ENCODE measurements at places on chromosomes 2 and 18.

DNA sequence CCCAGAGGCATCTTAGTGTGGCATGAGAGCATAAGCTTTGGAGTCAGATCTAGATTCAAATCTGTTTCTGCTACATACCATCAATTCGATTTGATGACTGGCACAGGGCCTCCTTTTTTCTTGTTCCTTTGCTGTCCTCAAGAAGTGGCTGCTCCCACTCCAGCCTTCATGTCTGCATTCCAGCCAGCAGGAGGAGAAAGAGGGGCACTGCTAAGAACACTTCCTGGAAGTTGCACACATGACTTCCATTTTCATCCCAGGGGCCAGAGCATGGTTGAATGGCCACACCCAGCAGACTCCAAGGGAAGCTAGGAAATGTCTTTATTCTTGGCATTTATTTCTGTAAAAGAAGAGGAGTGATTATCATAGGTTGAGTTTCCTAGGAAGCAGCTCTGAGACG lies 50.4 kb downstream of the EML6 start:
- no peak for DNase-seq

DNA sequence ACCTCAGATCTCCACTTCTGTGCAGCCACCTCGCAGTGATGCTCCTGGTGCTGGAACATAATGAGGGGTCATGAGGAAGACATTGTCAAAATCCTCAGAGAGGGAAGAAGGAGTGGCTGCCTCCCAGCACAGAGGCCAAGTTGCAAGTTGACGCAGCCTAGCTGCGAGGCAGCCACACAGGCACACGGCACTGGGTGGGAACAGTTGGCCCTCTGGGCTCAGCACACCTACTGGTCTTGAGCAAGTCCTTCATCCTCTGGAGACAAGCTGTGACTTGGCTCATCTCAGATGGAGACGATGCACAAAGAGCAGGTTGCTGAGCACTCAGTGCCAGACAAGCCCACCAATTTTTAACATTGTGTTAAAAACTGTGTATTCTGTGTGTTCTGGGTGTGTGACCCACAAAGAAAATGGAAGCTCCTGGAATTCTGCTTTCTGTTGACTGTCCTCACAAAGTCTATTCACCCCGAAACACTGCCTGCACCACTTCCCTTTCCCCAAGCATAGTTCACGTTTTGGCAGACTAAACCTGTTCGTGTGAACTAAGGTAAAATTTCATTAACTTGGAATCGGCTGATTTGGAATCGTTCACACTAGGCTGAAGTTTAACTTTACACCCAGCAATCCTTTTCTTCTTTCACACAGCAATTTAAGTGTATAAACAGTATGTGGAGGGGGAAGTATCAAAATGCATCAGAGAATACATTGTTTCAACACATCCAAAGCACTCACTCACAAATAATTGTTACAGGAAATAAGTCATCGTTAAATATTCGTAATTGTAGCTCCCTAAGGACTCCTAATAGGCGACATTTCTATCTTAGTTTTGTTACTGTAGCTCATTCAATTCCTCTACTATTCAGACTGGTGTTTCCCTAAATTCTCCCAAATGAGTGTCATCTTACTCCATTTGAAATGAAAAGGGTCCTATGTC lies 266.6 kb upstream of the ID2 start:
- no peak for DNase-seq

- DNase-seq: no peak
These were observed 957.6 kb downstream of the CPS1 start for GRCh38 chr2:211514049-211514448.

- DNase-seq: no peak
These were observed 305.0 kb upstream of the ID2 start for GRCh38 chr2:8376603-8377410.

DNA sequence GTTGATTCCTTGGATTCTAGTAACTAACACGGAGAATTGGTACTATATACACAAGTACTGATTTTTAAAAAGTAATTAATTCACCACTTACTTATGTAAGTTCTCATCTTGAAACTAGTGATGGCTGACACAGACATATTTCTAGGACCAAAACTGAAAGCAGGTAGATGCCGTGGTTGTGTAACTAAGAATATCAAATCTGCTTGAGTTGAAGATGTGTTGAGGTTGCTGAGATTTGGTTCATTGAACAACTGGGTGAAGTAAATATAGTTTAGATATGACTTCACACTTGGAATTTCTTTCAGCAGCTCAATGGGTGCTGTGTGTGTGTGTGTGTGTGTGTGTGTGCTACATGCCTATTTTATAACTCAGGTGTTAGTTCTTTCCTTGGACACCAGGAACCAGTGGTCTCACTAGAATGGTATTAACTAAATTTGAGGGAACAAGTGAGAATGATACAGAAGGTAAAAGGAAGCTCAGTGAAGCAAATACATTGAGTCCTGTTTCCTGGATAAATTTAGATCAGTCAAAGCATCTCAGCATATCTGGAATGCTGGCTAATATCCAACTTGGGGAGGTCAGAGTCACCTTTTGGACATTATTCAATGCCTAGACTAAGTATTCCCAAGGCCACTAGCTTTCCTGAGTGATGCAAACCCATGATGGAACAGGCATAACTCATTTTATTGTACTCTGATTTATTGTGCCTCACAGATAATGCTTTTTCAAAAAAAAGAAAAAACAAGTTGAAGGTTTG lies 110.7 kb upstream of the ZEB2 start:
- no peak for DNase-seq

DNA sequence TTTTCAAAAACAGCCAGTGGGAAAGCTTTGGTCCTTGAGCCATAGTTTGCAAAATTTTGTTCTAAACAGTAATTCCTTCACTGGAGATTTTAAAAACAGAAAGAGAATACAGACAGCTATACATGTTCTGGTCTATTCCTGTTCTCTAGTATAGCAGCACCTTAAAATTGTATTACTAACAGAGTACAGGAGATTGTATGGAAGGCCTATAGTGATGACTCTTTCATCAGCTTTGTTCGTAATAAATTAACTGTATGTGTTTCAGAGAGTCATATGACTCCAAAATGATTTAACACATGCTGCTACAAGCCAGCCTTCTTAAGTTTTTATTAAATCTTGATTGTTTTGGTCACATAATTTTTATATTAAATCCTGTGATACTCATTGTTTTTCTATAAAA lies 1124.6 kb upstream of the FAM98A start:
- DNase-seq: no peak

DNA sequence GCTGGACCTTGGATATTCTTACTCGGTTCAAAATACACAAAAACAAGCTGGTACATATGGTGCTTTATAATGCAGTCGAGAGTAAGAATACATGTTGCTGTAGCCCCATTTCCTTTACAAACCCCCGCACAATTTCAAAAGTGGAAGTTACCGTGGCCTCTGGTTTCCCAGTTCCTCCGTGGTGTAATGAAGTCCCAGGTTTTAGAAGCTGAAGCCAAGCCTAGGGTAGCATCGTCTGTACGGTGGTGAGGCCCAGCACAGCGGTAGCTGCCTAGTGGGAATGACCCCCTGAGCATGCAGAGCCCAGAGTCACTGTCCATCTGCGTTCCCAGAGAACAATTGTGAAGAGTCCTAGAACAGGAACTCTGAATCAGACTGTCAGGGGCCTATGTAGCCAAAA lies 171.8 kb downstream of the ASXL3 start:
- DNase-seq: no peak

DNA sequence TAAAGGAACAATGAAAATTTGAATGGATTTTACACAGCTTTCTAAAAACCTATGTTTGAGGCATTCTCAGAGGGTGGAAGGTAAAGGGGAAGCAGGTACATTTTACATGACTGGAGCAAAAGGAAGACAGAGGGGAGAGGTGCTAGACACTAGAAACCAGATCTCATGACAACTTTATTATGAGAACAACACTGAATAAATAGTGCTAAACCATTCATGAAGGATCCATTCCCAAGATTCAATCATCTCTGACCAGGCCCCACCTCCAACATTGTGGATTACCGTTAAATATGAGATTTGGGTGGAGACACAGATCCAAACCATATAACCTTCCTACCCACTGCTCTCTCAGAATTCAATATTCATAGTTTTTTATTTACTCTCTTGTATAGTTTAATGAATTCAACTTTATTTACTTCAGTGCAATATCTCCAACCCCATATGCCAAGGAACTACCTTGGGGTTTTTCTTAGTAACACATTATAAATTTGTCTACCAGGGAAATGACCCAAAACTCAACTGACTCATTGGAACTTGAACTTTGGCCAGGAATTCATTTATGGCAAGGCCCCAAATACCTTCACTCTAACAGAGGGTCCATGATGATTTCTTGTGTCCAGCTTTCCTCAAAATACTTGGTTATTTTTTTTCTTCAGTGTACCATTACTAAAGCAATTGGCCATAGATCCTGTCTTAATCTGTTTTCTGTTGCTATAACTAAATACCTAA lies 317.8 kb downstream of the GULP1 start:
- DNase-seq: no peak

DNA sequence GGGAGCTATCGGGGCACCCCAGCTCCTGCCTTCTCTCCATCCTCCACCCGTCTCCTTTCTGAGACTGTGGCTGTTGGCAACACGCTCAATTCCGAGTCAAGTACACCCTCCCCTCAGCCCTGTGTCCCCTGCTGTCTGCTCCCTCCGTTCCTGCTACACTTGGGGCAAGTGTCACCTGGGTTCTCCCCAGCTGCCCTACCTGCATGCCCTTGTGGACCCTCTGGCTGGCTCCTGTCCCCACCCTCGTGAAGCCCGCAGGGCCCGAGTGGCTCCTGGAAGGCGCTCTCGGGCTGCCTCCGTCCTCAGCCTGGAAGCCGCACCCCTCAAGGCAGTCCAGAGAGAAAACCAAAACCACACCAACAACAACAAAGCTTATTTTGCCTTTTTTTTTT lies 33.9 kb downstream of the PDIA6 start:
- no peak for DNase-seq

- no peak for DNase-seq
These were observed 119.1 kb downstream of the CDC42EP3 start for GRCh38 chr2:37552339-37552738.

DNA sequence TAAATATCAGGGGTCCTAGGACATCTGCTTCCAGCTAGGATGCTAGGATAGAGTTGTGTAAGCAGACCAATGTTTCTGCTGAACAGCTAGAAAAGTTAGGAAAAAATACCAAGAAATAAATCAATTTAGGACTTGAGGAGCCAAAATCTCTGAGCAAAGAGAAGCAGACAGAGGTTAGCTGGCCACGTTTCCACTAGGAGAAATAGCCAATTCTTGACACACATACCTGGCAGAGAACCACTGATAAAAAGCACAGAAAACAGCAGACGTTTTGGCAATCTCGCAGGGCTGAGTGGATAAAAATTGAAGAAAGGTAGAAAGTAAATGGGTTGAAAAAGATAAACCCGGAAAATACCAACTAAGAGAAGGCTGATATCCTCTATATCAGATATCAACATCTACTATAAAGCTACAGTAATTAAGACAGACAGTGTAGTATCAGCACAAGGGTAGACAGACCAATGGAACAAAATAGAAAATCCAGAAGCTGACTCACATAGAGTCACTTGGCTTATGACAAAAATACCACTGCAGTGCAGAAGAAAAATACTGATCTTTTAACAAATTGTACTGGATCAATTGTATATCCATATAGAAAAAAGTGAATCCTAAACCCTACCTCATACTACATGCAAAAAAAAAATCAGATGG lies 306.1 kb upstream of the KLHL29 start:
- no peak for DNase-seq

DNA sequence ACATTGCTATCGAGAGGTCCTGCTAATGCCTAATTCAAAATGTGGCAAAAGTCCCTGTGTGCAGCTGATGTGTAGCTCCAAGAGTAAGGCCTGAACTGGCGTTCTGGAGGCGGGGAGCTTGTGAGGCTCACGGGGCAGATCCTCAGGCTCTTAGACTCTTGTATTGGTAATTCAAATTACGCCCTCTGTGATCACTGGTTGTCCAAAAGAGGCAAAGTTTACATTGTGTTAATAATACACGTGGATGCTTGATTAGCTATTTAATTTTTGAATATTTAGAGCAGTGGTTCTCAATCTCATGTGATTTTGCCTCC lies 12.4 kb upstream of the CRYGA start:
- no peak for DNase-seq

- DNase-seq: no peak
These were observed 513.3 kb downstream of the LRRTM4 start for GRCh38 chr2:77008853-77009252.

- DNase-seq: no peak
These were observed 32.1 kb upstream of the SP3 start for GRCh38 chr2:173997269-173997668.

- no peak for DNase-seq
These were observed 141.8 kb downstream of the ACKR3 start for GRCh38 chr2:236711440-236711839.
